Fibroblast of the aortic adventitia (primary cell): ENCODE measurements at places on chromosomes 12 and 14. TPM values are rescaled to one million over a fixed set of nuclear protein-coding genes. Genes with fewer than 3 reads are reported as not detected.

GPR65 gene
- 0.09 TPM in 1 of 2 replicates, not detected in the other for total RNA-seq

DHH gene
- 0.41 TPM in 1 of 2 replicates, not detected in the other for total RNA-seq

FGD4 gene
- total RNA-seq = 5.6 and 55.6 TPM in 2 replicates

SLC39A5 gene
- 0.18 TPM in 1 of 2 replicates, not detected in the other for total RNA-seq

CYP27B1 gene
- total RNA-seq = 0.45 TPM in 1 of 2 replicates, not detected in the other

LTB4R2 gene
- 3.5 and 18.6 TPM in 2 replicates for total RNA-seq

RERG gene
- total RNA-seq = not detected in 2 replicates

ANO6 gene
- total RNA-seq = 39.7 and 81.2 TPM in 2 replicates

RTL1 gene
- not detected in 2 replicates for total RNA-seq

TPH2 gene
- not detected in 2 replicates for total RNA-seq

CCNK gene
- 3.8 and 27.3 TPM in 2 replicates for total RNA-seq

EPYC gene
- not detected in 2 replicates for total RNA-seq

NPFF gene
- not detected in 2 replicates for total RNA-seq

DNA sequence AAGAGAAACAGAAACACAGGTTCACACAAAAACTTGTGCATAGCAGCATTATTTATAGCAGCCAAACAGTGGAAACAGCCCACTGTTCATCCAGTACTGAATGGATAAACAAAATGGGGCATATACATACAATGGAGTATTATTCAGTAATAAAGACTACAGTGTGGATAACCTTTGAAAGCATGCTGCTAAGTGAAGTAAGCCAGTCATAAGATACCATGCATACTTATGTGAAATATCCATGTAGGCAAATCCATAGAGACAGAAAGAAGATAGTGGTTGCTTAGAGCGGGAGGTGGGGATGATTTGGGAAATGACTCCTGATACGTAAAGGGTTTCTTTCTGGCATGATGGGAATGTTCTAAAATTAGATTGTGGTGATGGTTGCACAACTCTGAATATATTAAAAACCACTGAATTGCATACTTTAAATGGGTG, 99.4 kb downstream of the CRADD start:
- peak; percentile 93 for DNase-seq

DNA sequence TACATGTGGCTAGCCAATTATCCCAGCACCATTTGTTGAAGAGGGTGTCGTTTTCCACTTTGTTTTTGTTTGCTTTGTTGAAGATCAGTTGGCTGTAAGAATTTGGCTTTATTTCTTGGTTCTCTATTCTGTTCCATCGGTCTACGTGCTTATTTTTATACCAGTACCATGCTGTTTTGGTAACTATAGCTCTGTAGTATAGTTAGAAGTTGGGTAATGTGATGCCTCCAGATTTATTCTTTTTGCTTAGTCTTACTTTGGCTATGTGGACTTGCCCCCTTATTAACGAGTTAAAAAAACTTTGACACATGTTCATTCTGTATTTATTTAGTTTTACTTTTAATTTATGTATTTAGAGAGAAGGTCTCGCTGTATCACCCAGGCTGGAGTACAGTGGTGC, 120.4 kb downstream of the ADCK1 start:
- no peak for DNase-seq

GRCh38 chr14:33634631-33635030, 316.2 kb downstream of the EGLN3 start:
- no peak for DNase-seq

DNA sequence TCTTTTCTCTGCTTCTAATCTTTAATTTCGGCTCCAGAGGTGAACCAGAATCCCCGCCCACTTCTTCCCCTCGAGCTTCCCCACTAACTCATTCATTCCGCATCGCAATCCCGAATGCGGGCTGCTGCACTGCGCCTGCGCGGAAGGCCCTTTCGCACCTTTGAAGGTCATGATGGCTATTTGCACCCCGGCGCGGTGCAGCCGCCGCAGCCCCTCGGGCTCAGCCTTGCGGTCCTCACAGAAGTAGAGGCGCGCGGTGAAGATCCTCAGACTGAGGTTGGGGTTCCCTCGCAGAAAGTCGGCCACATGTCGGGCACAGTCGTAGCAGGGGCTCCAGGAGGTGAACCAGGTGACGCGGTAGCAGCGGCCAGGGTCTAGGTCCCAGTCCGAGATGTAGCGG, 7.6 kb downstream of the AICDA start:
- no peak for DNase-seq

DNA sequence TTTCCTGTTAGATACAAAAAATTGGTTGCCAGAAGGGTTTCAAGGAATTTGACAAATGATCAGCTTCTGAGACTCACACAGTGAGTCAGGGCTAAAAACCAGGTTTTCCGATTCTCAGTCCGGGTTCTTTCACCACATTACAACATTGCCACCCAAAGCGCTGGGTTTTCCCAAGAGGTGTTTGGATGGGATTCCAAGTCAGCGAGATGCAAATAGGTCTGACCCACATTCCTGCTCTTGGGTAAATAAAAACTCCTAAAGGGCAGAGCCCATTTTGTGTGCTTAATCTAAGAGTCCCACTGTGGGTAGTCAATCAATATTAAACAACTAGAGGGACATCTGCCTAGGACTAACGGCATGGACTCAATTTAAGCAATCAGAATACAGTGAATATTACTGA, 5.4 kb upstream of the RIC8B start:
- peak; percentile 82 for DNase-seq

GRCh38 chr12:46677749-46678148, 148.0 kb downstream of the SLC38A4 start:
- DNase-seq = peak; percentile 70

DNA sequence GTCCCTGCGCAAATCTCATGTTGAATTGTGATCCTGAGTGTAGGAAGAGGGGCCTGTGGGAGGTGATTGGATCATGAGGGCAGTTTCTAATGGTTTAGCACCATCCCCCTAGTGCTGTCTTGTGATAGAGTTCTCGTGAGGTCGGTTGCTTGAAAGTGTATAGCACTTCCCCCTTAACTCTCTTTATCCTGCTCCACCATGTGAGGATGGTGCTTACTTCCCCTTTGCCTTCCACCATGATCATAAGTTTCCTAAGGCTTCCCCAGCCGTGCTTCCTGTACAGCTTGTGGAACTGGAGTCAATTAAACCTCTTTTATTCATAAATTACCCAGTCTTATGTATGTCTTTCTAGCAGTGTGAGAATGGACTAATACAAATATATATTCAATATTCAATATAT, 303.7 kb upstream of the SEL1L start:
- no peak for DNase-seq

GRCh38 chr12:92110083-92110640, 35.5 kb downstream of the BTG1 start:
- DNase-seq = no peak

- DNase-seq = peak; percentile 44
Observed at GRCh38 chr14:75046899-75047298, 4.4 kb downstream of the MLH3 start.

DNA sequence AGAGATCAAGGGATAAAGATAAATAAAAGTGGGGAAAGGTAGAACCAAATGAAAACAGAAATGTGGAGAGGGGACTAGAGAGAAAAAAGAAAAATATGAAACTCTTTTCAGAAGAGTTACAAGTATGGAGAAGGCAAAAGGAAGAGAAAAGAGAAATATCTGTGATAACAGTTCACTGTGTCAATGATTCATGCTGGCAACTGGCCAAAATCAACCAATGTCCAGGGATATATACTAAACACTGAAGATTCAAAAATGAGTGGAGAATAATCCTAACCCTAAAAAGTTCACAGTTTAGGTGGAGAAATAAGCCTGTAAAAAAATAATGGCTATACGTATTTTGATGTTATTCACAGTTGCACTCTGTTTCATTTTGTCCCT, 372.3 kb upstream of the KITLG start:
- peak; percentile 71 for DNase-seq

GRCh38 chr12:96986883-96987523, 79.9 kb downstream of the NEDD1 start:
- peak; percentile 52 for DNase-seq

DNA sequence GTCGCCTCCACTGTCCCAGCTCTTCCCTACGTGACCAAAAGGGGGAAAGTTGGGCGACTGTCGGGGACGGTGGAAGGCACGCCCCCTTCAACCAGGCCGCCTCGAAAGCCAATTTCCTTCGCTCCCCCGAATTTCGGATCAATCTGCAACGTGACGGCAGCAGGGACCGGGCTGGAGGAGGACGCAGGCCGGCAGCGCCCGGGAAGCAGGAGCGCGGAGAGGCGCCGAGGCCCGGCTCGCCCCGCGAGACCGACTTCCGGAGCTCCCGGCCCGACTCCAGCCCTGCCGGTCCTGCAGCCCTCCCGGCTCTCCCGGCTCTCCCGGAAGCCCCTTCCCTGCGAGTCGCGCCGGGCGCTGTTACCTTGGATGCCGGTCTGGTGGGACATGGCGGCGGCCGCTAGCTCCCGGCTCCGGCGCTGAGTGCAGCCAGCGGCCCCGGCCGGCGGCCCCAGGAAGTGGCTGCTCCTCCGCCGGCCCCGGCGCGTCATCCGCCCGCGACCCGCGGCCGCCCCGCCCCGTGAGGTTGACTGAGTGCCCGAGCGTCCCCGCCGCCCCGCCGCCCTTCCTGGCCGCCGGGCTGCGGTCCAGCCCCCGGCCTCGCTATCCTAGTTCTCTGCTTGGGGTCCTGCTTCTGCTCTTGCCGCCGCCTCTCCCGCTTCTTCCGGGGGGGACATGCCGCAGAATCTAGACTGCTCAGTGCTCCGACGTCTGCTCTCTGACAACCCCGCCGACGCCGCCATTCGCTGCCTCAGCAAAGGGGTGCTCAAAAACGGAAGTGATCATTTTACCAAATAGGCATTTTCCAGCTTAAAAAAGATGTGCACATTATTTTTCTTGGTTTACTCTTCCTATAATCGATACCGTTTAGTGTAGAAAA, at the start of gene TWF1:
TWF1 (minus strand) TSS at position 458 of the 877 bp plus-strand sequence; CDS start at position 386, 72 bp downstream.
- DNase-seq = peak; percentile 57

GRCh38 chr14:23005451-23006187, 4.3 kb downstream of the C14orf93 start:
- DNase-seq = no peak

DNA sequence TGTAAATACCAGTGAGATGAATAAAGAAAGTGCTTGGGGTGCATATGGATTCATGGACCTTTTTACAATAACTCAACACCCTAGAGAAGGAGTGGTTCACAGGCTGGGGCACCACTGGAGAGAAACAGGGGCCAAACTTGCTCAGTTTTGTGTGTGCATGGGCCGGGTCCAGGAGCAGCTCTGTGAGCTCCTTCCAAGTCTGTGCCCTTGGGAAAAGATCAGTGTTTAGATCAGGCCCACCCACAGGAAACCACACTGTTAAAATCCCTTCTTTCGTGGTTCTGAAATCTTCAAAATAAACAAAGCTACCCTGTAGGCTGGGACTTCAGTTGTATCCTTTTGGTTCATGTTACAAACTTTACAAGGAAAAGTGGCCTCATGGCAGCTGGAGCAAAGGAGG, 156.1 kb upstream of the TMEM260 start:
- DNase-seq = peak; percentile 74

- no peak for DNase-seq
Observed at GRCh38 chr12:102503056-102503681, 22.8 kb upstream of the IGF1 start.

DNA sequence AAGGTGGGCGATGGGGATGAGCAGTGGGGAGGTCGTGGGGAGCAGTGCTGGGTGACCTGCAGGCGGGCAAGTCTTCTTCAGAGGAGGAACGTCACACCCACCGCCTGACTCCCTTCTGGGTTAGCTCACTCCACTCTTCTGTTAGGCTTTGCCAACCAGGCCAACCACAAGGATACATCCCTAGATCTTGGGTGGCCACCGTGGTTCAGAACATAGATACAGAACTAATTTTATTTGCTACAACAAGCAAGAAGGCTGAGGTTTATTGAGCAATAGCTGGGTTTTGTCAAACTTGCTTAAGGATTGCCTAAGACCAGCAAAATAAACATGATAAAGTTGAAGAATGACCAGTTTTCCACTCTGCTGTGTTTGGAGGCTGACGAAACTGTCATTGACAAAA, 109.4 kb downstream of the DACT1 start:
- DNase-seq = peak; percentile 96

DNA sequence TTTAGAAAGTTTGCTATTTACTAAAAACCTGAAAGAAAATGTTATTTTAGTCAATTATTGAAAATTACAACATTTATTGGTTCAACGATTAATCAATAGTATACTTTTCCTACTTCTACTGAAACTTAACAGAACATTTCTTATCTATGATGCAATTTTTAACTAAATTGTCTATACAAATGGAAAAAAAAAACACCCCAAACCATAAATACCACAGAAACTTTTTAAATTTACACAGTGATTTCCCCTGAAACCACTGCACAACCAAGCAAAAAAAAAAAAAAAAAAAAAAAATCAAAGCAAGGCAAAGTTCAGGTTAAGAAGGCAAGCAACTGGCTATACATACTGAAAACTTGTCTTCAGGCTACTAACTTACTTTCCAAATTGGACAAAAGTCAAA, 71.9 kb upstream of the POC1B start:
- no peak for DNase-seq

DNA sequence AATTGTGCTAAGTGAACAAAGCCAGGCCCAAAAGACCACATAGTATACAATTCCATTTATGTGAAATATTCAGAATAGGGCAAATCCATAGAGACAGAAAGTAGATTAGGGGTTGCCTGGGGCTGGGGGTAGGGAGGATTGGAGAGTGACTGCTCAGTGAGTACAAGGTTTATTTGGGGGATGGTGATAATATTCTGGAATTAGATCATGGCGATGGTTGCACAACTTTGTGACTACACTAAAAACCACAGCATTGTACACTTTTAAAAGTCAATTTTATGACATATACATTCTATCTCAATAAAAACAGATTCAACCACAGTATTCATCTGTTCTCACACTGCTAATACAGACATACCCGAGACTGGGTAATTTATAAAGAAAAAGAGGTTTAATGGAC, 68.7 kb upstream of the MAP1LC3B2 start:
- DNase-seq = peak; percentile 38

GRCh38 chr12:105030820-105031807, 45.0 kb downstream of the NOPCHAP1 start:
- no peak for DNase-seq

GRCh38 chr12:101599771-101600484, 5.2 kb downstream of the MYBPC1 start:
- no peak for DNase-seq

DNA sequence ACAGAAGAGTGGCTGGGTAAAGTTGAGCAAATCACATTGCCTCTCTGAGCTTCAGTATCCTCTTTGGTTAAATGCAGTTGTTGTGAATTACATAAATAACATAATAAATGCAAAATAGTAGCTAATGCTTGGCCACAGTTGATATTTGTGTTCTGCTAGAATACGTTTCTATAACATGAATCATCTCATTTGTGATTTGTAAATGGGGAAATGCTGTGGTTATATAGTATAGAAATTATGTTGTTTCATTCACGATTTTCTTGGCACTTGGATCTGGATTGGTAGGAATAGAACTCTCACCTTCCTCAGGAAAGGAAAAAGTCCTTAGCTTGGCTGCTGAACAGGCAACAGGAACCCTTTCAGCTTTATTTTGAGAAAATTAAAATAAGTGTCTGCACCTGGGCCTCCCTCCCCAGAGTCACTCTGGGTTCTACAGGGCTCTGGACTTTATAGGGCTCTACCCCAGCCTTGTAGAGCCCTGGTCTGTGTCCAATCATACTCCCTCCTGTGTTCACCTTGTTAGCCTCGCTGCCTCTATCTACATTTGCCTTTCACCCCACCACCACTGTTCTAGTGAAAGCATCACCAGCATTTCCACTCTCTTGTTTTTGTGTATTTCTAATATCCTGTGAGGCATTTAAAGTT, 107.7 kb upstream of the BCAT1 start:
- DNase-seq = no peak

GRCh38 chr14:70320294-70320693, 39.2 kb downstream of the COX16 start:
- DNase-seq = no peak
